ENCODE measurements at places on chromosomes 7 and 10.
A peak's percentile ranks its signal among the peaks of the same experiment; 100 is the strongest.

DNA sequence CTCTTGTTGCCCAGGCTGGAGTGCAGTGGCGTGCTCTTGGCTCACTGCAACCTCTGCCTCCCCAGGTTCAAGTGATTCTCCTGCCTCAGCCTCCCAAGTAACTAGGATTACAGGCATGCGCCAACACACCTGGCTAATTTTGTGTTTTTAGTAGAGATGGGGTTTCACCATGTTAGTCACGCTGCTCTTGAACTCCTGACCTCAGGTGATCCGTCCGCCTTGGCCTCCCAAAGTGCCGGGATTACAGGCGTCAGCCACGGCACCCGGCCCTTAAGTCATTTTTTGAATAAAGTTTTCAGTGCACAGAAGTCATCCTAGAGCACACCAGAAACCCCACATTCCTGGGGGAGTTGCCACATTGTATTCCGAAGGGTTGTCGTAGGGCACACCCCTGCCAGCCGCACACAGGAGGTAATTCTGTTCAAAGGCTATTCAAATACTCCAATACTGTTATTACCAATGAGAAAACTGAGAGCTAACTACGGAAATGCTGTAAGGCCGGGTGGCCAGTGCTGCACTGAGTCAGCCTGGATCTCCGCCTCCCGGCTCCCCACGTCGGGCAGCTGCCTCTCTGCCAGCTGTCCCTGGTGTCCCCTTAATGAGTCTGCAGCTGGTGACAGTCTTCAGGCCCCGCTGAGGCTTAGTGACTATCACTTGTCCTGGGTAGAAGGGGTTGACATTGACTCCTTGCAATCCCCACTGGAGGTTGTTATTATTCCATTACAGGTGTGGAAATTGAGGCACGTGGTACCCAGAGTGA, 8.6 kb upstream of the RFC2 start:
- no peak for DNase-seq

DNA sequence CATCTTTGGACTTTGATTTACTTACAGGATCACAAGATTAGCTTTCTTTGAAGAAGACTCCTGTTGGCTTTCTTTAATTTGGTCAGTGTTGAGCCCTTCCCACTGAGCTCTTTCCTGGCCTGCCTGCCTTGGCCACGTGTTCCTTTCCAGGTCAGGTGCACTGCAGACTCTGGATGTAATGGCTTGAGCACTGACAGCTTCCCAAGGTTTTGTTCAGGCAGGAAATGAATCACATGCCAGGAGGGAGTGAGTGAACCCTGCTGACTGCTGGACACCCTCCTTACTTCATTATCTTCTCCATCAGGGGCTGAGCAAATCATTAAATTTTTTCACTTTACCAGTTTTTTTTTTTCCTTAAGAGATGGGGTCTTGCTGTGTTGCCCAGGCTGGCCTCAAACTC, 29.8 kb downstream of the SNX10 start:
- DNase-seq: no peak

DNA sequence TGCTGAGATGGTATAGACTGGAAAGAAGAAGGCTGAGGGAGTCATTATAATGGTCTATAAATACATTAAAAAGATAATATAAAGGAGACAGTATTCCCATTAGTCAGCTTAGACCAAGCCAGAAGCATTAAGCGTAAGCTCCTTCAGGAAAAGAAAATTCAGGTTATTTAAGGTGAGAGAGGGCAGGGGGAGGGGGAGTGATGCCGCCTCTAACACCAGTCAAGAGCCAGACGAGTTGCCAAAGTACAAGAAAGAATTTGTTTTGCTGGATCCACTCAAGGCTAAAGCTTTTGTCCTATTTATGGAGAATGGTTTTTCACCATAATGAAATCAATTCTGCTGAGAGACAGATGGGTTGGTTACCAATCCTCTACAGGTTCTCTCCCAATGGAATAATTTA, 99.3 kb downstream of the CFAP58 start:
- no peak for DNase-seq

DNA sequence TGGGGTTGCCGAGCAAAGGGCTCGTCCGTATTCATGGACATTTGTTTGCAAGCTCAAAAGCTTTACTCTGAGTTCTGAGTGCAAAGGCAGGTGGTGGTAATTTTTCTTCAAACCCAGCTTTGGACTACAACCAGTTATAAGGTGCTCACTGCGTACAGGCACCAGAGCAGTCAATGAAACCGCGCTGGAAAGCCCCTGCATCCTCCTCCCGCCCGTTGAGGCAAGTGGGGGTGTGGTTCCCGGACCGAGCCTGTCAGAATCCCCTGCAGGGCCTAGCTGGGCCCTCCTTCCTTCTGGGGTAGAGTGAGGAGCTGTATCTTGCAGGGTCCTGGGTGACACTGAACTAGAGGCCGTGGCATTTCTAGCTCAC, 22.3 kb downstream of the AMZ1 start:
- no peak for DNase-seq

DNA sequence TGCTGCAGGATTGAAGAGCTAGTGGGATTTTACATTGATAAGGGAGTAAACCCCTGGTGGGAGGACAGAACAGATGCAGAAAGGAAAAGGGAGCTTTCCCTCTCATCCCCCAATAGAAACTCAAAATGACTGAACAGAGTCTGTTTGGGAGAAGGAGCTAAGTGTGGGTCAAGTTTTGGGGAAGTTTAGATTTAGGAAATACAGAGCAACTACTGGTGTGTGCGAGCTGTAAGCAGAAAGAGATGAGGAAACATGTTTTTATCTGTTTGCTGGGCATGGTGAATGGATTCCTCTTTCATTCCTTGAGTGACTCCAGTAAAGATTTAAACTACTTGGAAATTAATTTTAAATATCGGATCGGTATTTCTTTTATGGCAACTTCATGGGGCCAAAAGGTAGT, 132.7 kb downstream of the AOAH start:
- no peak for DNase-seq

- DNase-seq: no peak
Observed at GRCh38 chr7:94355454-94355853, 39.2 kb upstream of the COL1A2 start.

GRCh38 chr10:49115015-49115795, at the start of gene VSTM4:
TSS of gene VSTM4 (minus strand) at chr10:49115522. CDS start at chr10:49115485, 37 bp downstream.
- peak; percentile 65 for DNase-seq

DNA sequence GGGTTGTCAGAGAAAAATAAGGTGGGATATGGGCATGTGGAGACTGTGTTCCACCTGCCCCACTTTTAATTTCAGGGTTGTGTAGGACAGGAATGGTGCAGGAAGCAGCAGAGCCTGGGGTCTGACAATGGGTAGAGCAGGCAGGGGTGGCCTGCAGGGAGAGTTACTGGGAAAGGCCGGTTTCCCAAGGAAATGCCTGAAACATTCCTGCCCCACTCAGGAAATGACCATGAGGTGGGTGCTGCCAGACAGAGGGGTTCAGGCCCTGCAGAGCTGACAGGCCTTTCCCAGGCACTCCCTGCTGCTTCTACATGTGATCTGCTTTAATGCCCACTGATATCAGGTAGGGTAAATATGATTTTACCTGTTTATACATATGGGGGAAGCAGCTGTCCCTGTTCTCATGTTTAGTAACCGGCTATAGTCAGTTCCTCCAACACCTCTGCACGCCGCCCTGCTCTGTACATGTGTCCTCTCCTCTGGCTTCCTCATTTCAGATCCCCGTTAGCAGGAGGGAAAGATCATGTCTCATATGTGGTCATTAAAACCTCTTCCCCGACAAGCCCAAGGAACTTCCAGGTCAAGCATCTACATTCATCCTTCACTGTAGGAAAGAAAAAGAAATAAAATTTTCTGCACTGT, 118.6 kb upstream of the PRSS58 start:
- DNase-seq: no peak

GRCh38 chr7:147858421-147858820, 732.1 kb upstream of the C7orf33 start:
- no peak for DNase-seq

DNA sequence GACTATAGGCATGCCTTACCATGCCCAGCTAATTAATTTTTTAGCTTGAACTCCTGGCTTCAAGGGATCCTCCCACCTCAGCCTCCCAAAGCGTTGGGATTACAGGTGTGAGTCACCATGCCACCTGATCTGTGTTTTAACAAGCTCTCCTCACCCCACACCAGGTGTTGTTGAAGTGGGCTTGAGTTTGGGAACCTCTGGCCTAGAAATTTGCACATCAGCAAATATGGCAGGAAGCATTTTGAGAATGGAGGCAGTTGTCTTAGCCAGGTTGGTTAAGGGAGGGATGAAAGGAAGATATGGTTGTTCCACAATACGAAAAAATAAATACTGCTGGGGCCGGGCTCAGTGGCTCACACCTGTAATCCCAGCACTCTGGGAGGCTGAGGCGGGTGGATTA, 433.1 kb downstream of the TYW1 start:
- DNase-seq: no peak

DNA sequence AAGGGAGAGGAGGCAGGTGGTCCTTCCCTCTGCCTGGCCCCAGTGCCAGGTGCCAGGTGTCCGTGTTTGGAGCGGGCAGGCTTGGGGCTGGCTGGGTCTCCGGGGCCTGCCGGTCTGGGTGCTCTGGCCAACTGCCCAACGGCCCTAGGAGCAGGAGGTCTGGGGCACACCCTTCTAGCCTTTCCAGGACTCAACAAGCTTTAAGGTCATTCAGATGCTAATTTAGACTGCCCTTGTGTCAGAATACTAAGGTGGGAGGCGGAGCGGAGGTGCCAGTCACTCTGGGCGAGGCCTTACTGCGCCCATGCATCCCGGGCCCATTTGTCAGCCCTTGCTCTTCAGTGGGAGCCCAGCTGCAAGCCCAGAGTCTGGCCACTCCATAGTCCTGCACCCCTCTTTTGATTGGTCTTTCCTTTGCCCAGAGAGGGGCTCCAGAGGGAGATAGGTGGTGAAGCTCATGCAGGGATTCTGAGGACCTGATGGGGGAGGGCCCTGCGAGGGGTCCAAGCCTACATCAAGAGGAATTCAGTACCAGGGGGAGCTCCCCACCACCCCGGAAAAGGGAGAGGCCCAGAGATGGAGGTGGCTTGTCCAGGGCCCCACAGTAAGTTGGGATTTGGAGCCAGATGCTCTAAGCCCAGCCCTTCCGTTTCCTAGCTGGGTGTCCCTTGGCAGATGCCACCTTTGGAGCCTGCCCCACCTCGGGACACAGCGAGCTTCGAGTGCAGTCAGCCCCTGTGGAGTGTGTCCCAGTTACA, 1.3 kb downstream of the PGAM2 start:
- peak; percentile 55 for DNase-seq

- DNase-seq: no peak
Observed at GRCh38 chr10:110326351-110327032, 21.8 kb upstream of the SMNDC1 start.

GRCh38 chr10:33150146-33150545, 184.3 kb downstream of the NRP1 start:
- no peak for DNase-seq

DNA sequence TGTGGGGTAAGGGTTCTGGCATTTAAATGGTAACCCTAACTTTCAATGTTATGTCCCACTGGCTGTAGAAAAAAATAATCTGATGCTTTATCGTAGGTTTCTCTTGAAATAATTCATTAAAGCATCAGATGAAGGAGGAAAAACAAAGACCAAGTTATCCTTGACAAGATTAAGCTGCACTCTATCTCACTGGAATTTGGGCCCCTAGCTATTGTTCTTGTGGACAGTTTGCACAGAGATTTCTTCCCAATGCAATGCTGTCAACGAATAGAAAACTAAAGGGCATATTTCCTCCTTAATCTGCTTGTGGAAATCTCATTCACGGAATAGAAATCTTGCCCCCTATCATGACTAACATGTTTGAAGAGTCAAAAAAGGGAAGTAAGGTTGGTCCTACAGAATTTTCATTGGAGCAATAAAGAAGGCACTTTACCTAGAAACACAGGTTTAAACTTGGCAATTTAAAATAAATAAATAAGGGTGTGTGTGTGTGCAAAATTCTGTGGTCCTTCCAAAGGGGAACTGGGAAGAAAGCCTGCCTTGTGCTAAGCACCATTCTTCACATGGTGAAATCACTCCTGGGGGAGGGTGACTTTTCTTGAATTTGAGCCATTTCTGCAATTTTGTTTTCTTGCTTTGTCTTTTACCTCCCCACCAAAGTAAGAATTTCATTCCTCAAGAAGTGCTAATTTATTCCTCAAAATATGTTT, 242.8 kb downstream of the GLI3 start:
- no peak for DNase-seq

- no peak for DNase-seq
Observed at GRCh38 chr7:95881597-95881996, 109.2 kb downstream of the DYNC1I1 start.

DNA sequence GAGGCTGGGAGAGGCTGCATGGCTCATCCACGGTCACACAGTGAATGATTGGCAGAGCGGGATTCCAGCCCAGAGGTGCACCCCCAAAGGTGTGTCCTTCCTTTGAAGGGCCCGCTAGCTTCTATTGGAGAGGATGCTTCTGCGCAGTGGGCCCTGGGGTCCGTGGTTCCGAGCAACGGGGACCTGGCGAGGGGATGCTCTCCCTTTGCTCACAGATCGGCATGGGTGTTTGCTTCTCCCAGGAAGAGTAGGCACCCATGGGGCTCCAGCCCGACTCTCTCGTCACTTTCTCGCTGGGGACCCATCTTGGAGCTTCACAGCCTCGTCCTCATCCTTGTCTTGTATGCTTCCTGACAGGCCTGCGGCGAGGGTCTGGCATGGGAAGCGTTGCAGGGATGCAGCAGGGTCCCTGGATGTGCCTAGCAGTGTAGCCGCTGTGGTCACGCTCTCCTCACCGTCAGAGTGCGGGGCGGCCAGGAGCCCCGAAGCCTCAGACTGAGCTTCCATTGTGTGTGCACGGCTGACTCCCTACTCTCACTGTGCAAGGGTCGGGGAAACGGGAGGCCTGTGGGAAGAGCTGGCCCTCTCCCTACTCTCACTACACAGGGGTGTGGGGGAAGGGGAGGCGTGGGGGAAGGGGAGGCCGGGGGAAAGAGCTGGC, 538.5 kb upstream of the FOXK1 start:
- peak; percentile 51 for DNase-seq

- no peak for DNase-seq
Observed at GRCh38 chr10:66586073-66586472, 339.8 kb upstream of the LRRTM3 start.

- DNase-seq: no peak
Observed at GRCh38 chr10:65291286-65291685, 1634.5 kb upstream of the LRRTM3 start.

- no peak for DNase-seq
Observed at GRCh38 chr7:138154661-138155060, 78.4 kb downstream of the AKR1D1 start.

DNA sequence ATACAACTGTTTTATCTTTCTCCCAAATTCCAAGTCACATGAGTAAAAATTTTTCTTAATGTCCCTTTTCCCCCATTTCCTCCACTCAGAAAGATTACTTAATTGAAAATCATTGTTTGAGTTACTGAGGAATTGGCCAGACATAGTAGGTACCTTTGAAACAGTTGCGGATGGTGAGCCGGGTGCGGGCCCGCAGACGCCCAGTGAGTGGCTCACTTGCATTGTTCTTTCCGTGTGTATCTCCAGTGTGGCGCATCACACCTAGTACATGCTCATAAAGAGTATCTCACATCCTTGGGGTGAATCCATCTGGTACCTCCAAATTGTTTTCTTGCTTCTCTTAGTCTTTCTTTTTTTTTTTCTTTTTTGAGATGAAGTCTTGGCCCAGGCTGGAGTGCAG, 14.3 kb downstream of the TRRAP start:
- no peak for DNase-seq

- no peak for DNase-seq
Observed at GRCh38 chr7:49425277-49425818, 348.1 kb upstream of the VWC2 start.
